Activated CD4-positive, alpha-beta T cell treated with anti-CD3 and anti-CD28 coated beads, Interleukin-2, amount 10 ng/mL, durations not matched to agents 7 days and 5 days (primary cell): ENCODE measurements at places on chromosomes 6 and 20. TPM values are rescaled to one million over a fixed set of nuclear protein-coding genes. Genes with fewer than 3 reads are reported as not detected.

Gene OOEP
- 1.5 TPM for total RNA-seq

Gene NHLRC1
- not detected for total RNA-seq

Gene BIRC7
- total RNA-seq = not detected

Gene LTA
- total RNA-seq = 27.0 TPM

DNA sequence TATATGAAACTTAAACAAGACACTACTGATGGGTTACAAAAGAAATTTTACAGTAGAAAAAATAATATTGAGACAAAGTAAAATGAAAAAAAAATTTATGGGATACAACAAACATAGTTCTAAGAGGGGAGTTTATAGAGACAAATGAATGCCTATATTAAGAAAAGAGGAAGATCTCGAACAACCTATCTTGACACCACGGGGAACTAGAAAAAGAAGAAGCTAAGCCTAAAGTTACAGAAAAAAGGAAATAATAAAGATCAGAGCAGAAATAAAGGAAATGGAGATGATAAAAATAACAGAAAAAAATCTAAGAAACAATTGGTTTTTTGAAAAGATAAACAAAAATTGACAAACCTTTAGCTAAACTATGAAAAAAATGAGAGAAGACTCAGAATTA is 9.1 kb upstream of the ECHDC1 start:
- no peak overlapping the region for H3K27ac ChIP-seq
- H3K4me3 ChIP-seq = no peak overlapping the region
- no peaks in the 10 kb centered on the region for H3K4me1 ChIP-seq
- H3K27me3 ChIP-seq = peaks cover 3% of the 10 kb centered on the region

- no peaks in the 10 kb centered on the region for H3K27me3 ChIP-seq
- H3K4me3 ChIP-seq = no peak overlapping the region
- DNase-seq = no peak
- no peaks in the 10 kb centered on the region for H3K4me1 ChIP-seq
- no peaks in the 10 kb centered on the region for H3K36me3 ChIP-seq
- H3K27ac ChIP-seq = no peak overlapping the region
These were observed 107.8 kb downstream of the TFAP2A start for GRCh38 chr6:10307028-10307427.

- H3K4me3 ChIP-seq = peak overlapping the region; percentile 53
- peak overlapping the region; percentile 83 for H3K27ac ChIP-seq
- H3K4me1 ChIP-seq = peaks cover 35% of the 10 kb centered on the region
- DNase-seq = no peak
- peaks cover 51% of the 10 kb centered on the region for H3K36me3 ChIP-seq
- no peaks in the 10 kb centered on the region for H3K27me3 ChIP-seq
These were observed 179.7 kb upstream of the SHLD1 start for GRCh38 chr20:5570452-5570851.

DNA sequence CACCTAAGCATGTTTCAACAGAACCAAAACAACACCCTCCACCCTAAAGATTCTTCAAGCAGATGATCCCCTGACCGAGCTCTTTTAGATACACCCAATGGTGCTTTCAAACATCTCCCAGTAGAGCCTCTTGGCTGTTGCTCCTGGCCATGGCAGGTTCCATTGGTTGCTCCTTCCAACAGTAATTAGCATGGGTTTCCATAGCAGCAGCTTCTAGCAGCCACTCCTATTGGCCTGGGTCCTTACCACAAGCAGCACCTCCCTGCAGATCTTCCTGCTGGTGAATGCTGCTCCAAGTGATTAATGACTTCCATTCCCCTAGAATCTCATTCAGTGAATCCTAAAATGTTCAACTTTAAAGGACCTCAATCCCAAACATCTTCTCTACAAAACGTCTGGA is 13.9 kb downstream of the CCN2 start:
- peaks cover 13% of the 10 kb centered on the region for H3K27me3 ChIP-seq
- no peak overlapping the region for H3K4me3 ChIP-seq
- no peaks in the 10 kb centered on the region for H3K36me3 ChIP-seq
- H3K27ac ChIP-seq = no peak overlapping the region
- H3K4me1 ChIP-seq = no peaks in the 10 kb centered on the region

DNA sequence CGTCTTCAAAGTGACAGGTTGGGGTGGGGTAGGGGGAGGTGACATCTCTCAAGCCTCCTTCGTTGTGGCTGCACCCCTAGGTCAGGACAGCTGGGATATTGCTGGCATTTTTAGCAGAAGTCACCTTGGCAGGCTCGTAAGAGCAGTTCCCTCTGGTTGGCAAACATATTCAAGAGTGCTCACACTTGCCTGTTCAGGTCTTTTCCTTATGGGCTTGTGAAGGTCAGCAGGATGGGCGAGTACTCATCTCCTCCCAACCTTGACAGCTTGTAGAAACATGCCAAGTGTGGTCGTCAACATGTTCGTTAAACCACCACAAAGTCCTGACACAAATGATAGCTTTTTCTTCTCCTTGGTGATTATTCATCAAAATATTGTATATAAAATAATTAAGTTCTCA is 113.6 kb downstream of the HDGFL1 start:
- no peaks in the 10 kb centered on the region for H3K27me3 ChIP-seq
- no peaks in the 10 kb centered on the region for H3K36me3 ChIP-seq
- no peak overlapping the region for H3K27ac ChIP-seq
- no peak overlapping the region for H3K4me3 ChIP-seq
- no peaks in the 10 kb centered on the region for H3K4me1 ChIP-seq
- no peak for DNase-seq

- no peak overlapping the region for H3K4me3 ChIP-seq
- peaks cover 38% of the 10 kb centered on the region for H3K27me3 ChIP-seq
- peaks cover 8% of the 10 kb centered on the region for H3K4me1 ChIP-seq
These were observed 23.2 kb downstream of the TNXB start for GRCh38 chr6:32085759-32086459.

DNA sequence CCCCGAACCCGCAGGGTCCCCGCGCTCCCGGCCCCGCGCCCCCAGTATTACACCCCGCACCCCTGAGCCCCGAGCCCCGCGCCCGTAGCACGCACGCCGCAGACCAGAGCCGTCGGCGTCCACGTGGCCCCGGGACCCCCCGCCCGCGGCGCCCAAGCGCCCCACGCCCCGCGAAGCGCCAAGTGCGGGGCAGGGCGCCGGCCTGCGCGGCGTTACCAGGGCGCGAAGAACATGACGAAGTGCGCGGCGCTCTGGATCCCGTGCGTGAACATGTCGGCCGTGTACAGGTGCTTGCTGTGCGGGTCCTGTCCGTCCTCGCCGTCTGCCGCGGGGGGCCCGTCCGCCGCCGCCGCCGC is 312 bp downstream of the TXNDC5 start:
- no peak overlapping the region for H3K4me3 ChIP-seq
- DNase-seq = peak; percentile 26
- H3K36me3 ChIP-seq = no peaks in the 10 kb centered on the region
